A549 treated with AZD2906 at 1 μM for 4 hours (cell line): ENCODE measurements at places on chromosomes 5 and 9. TPM values are rescaled to one million over a fixed set of nuclear protein-coding genes. Genes with fewer than 3 reads are reported as not detected.

Gene S100Z
- not detected in 5 replicates for total RNA-seq

Gene TESK1
- 21.8 to 29.3 TPM (median 28.4 TPM) in 5 replicates for total RNA-seq

Gene LCN2
- 3.3 to 6.9 TPM (median 3.6 TPM) in 5 replicates for total RNA-seq

Gene IL4
- total RNA-seq, result not detected in 5 replicates

Gene PDE6A
- total RNA-seq, result 0.22 to 0.37 TPM (median 0.29 TPM) in 5 replicates

Gene SCGB3A2
- not detected in 5 replicates for total RNA-seq

Gene BTNL8
- total RNA-seq, result 0.06 TPM in 1 of 5 replicates, not detected in the others

Gene REEP5
- total RNA-seq, result 125 to 151 TPM (median 140 TPM) in 5 replicates

Gene CDX1
- total RNA-seq, result 0.06 to 0.07 TPM in 2 of 5 replicates, not detected in the others

Gene FABP6
- 0.48 to 1.2 TPM (median 1.00 TPM) in 5 replicates for total RNA-seq

Gene BRINP1
- 0.15 to 0.25 TPM (median 0.18 TPM) in 5 replicates for total RNA-seq

Gene BSPRY
- total RNA-seq, result 0.07 to 0.12 TPM (median 0.09 TPM) in 5 replicates

Gene PCDHB2
- 2.6 to 5.2 TPM (median 3.4 TPM) in 5 replicates for total RNA-seq

Gene ANXA1
- total RNA-seq, result 1,020 to 1,167 TPM (median 1,139 TPM) in 5 replicates

Gene LECT2
- not detected in 5 replicates for total RNA-seq

Gene SPATA6L
- 1.2 to 2.3 TPM (median 1.6 TPM) in 5 replicates for total RNA-seq

Gene NCBP1
- 22.5 to 25.9 TPM (median 25.2 TPM) in 5 replicates for total RNA-seq

Gene SIT1
- total RNA-seq, result 0.07 TPM in 1 of 5 replicates, not detected in the others

Gene PAPPA
- total RNA-seq, result 23.2 to 30.4 TPM (median 29.1 TPM) in 5 replicates

Gene LRRC26
- 0.39 to 1.9 TPM (median 1.2 TPM) in 5 replicates for total RNA-seq

Gene SEMA6A
- 0.03 to 0.62 TPM (median 0.14 TPM) in 5 replicates for total RNA-seq

Gene SH3RF2
- total RNA-seq, result 2.2 to 3.0 TPM (median 2.4 TPM) in 5 replicates

Gene WDR5
- 53.3 to 63.5 TPM (median 62.3 TPM) in 5 replicates for total RNA-seq

Gene ZSWIM6
- 3.9 to 4.7 TPM (median 4.5 TPM) in 5 replicates for total RNA-seq

Gene SPAG8
- total RNA-seq, result 0.34 to 0.52 TPM (median 0.35 TPM) in 5 replicates

Gene CYLC2
- total RNA-seq, result not detected in 5 replicates

Gene PLPP7
- 0.11 TPM in 1 of 5 replicates, not detected in the others for total RNA-seq

Gene VCAN
- total RNA-seq, result 7.7 to 13.0 TPM (median 10.0 TPM) in 5 replicates

Gene EFNA5
- total RNA-seq, result 16.3 to 23.2 TPM (median 18.9 TPM) in 5 replicates

Gene PCDHGA11
- not detected in 5 replicates for total RNA-seq

Gene TRPM6
- total RNA-seq, result 1.7 to 2.3 TPM (median 1.9 TPM) in 5 replicates

Gene DAPK1
- total RNA-seq, result 17.9 to 26.7 TPM (median 24.9 TPM) in 5 replicates

Gene ZNF879
- 0.48 to 0.77 TPM (median 0.52 TPM) in 5 replicates for total RNA-seq

Gene ST8SIA4
- 0.21 to 0.49 TPM (median 0.29 TPM) in 5 replicates for total RNA-seq

Gene GKAP1
- 4.0 to 5.0 TPM (median 4.2 TPM) in 5 replicates for total RNA-seq

Gene DBH
- total RNA-seq, result not detected in 5 replicates

Gene LHX6
- total RNA-seq, result 3.1 to 3.8 TPM (median 3.3 TPM) in 5 replicates

Gene PCDHA3
- 0.82 to 1.0 TPM (median 0.93 TPM) in 5 replicates for total RNA-seq

Gene TMEM232
- 0.10 to 0.34 TPM (median 0.27 TPM) in 4 of 5 replicates, not detected in the other for total RNA-seq

Gene SPATA31D4
- not detected in 5 replicates for total RNA-seq

Gene ANKRD34B
- total RNA-seq, result 0.03 to 0.15 TPM (median 0.06 TPM) in 5 replicates

Gene GPR151
- not detected in 5 replicates for total RNA-seq

Gene ORM2
- total RNA-seq, result not detected in 5 replicates

Gene APBA1
- total RNA-seq, result 0.20 to 0.28 TPM (median 0.20 TPM) in 5 replicates

Gene ISL1
- 0.03 to 0.06 TPM in 2 of 5 replicates, not detected in the others for total RNA-seq

Gene SLC6A7
- 0.02 to 0.03 TPM in 2 of 5 replicates, not detected in the others for total RNA-seq

Gene BASP1
- 183 to 220 TPM (median 215 TPM) in 5 replicates for total RNA-seq

Gene CCL27
- 0.14 to 0.33 TPM (median 0.24 TPM) in 4 of 5 replicates, not detected in the other for total RNA-seq

Gene SLC45A2
- not detected in 5 replicates for total RNA-seq

Gene NMRK1
- total RNA-seq, result 4.3 to 6.1 TPM (median 5.2 TPM) in 5 replicates

Gene ADGRD2
- 0.03 TPM in 1 of 5 replicates, not detected in the others for total RNA-seq
